ENCODE measurements at places on chromosomes 1 and 21.
A peak's percentile ranks its signal among the peaks of the same experiment; 100 is the strongest.

DNA sequence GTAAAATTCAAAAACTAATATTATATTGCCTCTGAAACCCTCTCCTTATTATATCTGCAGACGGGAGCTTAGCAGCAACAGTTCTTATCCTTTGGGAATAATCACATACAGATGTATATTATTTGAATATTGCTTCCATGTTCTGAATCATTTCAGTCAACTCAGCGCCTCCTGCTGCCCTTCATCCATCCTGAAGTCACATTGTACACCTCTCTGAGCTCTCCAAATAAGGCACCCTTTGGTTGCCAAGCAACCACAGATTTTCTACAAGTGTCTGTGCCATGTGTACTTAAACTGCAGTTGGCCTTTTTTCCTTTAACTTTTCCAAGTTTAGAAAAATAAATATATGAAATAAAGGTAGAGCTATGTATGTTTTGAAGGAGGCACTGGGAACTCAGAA, 384.3 kb downstream of the LRRIQ3 start:
- no peaks in the 10 kb centered on the region for H3K36me3 ChIP-seq
- DNase-seq = no peak
- no peaks in the 10 kb centered on the region for H3K4me1 ChIP-seq

DNA sequence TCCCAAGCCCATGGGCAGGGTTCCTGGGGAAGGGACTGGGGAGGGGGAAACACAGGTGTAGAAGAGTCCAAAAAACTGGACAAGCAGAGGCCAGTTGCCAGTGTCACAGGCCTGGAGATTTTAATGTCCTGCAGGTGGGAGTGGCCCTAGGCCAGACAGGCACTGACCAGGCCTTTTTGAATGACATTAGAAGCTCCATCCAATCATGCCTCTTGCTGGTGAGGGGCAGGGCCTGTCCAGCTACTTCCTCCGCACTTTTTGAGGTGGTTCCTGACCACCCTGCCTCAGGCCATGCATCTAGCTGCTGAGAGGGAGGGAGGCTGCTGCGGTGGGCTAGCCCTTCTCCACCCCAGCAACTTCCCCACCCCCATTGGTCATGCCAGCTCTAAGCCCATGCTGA, 15.9 kb upstream of the KIF21B start:
- no peaks in the 10 kb centered on the region for H3K4me1 ChIP-seq
- no peak for DNase-seq
- no peaks in the 10 kb centered on the region for H3K36me3 ChIP-seq
- H3K4me3 ChIP-seq = no peak overlapping the region

- H3K4me3 ChIP-seq = no peak overlapping the region
- no peaks in the 10 kb centered on the region for H3K27me3 ChIP-seq
- no peaks in the 10 kb centered on the region for H3K36me3 ChIP-seq
- DNase-seq = no peak
These were observed 326.7 kb upstream of the CAMK1G start for GRCh38 chr1:209256766-209257350.

DNA sequence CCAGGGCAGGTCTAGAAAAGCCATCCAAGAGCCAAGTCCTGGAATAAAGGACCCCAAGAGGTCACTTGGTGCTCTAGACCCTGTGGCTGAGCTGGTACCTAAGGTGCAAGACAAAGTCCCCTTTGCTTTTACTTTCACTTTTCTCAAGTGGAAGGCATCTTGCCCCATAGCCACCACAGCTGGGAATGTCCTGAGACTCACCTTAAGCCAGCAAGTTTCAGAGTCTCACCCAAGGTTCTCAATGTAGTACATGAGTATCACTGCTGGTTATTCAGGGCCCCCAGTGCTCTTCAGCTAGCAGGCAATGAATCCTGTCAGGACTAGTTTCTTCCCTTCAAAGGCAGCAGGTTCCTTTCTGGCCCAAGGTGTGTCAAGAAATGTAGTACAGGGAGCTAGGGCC, 67.5 kb downstream of the UROD start:
- no peak overlapping the region for H3K27ac ChIP-seq
- no peak overlapping the region for H3K4me3 ChIP-seq
- H3K4me1 ChIP-seq = no peaks in the 10 kb centered on the region
- no peak for DNase-seq
- H3K27me3 ChIP-seq = no peaks in the 10 kb centered on the region

DNA sequence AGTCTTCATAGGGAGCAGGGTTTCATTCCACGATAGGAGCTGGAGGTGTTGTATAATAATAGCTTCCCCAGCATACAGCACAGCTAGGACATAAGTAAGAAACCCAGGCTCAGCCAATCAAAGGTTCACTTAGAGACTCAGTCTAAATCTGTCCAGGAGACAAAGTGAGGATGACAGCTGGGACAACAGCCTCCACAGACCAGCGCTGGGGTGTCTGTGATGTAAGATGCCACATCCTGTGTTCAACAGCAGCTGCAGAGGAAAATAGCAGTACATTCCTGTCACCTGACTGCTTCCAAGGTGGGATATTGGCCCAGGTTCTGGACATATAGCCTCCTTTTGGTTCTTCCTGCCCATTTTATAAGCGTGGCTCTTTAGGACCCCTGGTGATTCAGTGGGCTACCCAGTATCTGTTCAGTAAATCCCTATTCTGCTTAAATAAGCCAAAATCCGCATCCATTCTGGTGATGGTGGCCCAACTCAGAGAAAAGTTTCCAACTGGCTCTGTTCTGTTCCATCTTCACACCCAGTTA, 176.8 kb upstream of the SYT6 start:
- H3K4me1 ChIP-seq = no peaks in the 10 kb centered on the region
- H3K27me3 ChIP-seq = no peaks in the 10 kb centered on the region
- DNase-seq = no peak
- H3K27ac ChIP-seq = no peak overlapping the region
- H3K36me3 ChIP-seq = no peaks in the 10 kb centered on the region
- no peak overlapping the region for H3K4me3 ChIP-seq

DNA sequence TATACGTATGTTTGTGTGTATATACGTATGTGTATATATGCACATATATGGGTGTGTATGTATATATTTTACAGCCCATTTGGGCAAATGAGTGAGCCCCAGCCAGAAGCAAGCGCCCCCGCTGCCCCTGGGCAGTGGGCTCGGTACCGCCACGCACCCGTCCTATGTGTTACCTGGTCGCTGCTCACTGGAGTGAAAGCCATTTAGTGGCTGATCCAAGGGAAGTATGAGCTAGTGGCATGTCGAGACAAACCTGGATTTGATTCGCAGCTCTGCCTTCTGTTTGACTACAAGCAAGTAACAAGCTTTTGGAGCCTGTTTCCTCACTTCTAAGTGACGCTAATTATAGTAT, 35.8 kb upstream of the JAK1 start:
- peak overlapping the region; percentile 60 for H3K4me3 ChIP-seq
- no peak for DNase-seq
- H3K27me3 ChIP-seq = no peaks in the 10 kb centered on the region
- no peaks in the 10 kb centered on the region for H3K36me3 ChIP-seq

DNA sequence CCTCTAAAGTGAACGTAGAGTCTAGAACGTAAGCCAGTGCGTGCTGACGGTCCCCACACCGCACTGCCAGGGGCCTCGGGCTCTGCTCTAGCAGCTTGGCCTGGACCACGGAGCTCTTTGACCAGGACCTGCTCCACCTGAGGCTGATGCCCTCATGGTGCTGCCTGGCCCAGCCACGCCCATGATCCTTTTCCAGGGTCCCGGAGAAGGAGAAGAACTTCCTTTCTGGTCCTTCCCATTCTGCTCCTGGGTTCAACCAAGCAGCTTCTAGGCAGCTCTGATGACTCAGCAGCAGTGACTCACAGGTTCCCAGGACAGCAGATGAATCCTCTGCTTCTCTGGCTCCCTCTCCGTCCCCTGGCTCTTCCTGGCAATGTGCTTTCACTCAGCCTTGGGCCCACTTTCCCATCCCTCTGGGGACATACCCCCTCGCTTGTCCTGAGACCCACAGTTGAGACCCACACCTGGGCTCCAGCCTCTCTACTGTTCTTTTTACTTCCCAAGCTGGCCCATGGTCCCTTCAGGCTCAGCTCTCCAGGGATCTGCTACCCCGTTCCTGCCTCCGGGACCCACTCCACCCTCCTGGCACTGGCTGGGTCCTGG, 246.3 kb upstream of the RAB4A start:
- H3K27ac ChIP-seq = no peak overlapping the region
- H3K4me1 ChIP-seq = peaks cover 8% of the 10 kb centered on the region
- no peaks in the 10 kb centered on the region for H3K27me3 ChIP-seq

DNA sequence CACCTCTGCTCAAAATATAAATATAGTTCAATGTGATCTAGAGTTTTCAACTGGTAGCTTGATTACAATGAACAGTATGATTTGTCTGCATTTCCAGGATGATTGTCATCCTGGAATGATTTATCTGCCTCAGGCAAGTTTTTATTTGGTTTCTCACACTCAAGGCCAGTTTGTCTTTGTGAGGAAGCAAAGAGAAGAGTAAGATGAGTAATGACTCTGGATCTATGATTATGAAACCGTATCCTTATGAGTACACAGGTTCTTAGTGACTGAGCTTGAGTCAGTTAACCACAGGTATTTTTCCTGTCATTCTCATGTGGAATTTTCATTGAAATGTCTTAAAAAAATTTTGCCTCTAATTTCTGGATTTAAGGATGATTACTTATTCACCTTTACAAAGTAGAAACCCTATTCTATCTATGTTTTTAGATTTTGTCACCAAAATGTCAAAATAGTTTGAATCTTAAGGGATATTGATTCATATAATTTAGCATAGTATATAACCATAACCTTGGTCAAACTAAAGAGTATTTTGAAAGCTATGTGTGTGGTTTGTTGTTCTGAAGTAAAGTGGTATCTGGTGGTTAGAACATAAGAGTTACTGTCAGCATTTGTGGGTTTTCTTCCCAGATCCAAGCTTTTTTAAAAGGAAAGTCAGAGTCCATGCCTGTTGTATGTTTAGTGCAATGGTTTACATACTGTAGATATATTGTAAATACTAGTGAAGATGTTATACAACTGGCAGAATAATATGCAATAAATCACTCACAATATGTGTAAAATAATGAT, 145.0 kb downstream of the RASAL2 start:
- peaks cover 41% of the 10 kb centered on the region for H3K4me1 ChIP-seq
- no peaks in the 10 kb centered on the region for H3K27me3 ChIP-seq
- H3K36me3 ChIP-seq = no peaks in the 10 kb centered on the region
- H3K4me3 ChIP-seq = no peak overlapping the region
- no peak for DNase-seq

- no peaks in the 10 kb centered on the region for H3K27me3 ChIP-seq
- H3K4me3 ChIP-seq = no peak overlapping the region
- H3K27ac ChIP-seq = no peak overlapping the region
- no peaks in the 10 kb centered on the region for H3K4me1 ChIP-seq
- no peak for DNase-seq
- H3K36me3 ChIP-seq = peaks cover 4% of the 10 kb centered on the region
These were observed 37.5 kb downstream of the TRAPPC10 start for GRCh38 chr21:44049606-44050005.

GRCh38 chr1:180259431-180260338, 29.6 kb downstream of the LHX4 start:
- no peak overlapping the region for H3K27ac ChIP-seq
- H3K4me1 ChIP-seq = no peaks in the 10 kb centered on the region
- no peak for DNase-seq
- no peaks in the 10 kb centered on the region for H3K36me3 ChIP-seq
- no peak overlapping the region for H3K4me3 ChIP-seq

- no peaks in the 10 kb centered on the region for H3K36me3 ChIP-seq
- H3K27ac ChIP-seq = no peak overlapping the region
- H3K27me3 ChIP-seq = no peaks in the 10 kb centered on the region
- peaks cover 11% of the 10 kb centered on the region for H3K4me1 ChIP-seq
- H3K4me3 ChIP-seq = no peak overlapping the region
- DNase-seq = no peak
These were observed 36.6 kb upstream of the WNT2B start for GRCh38 chr1:112472142-112472541.

GRCh38 chr1:167076136-167076710, 14.0 kb downstream of the GPA33 start:
- H3K27me3 ChIP-seq = no peaks in the 10 kb centered on the region
- H3K36me3 ChIP-seq = no peaks in the 10 kb centered on the region
- no peak overlapping the region for H3K27ac ChIP-seq
- H3K4me1 ChIP-seq = no peaks in the 10 kb centered on the region
- no peak for DNase-seq
- no peak overlapping the region for H3K4me3 ChIP-seq

DNA sequence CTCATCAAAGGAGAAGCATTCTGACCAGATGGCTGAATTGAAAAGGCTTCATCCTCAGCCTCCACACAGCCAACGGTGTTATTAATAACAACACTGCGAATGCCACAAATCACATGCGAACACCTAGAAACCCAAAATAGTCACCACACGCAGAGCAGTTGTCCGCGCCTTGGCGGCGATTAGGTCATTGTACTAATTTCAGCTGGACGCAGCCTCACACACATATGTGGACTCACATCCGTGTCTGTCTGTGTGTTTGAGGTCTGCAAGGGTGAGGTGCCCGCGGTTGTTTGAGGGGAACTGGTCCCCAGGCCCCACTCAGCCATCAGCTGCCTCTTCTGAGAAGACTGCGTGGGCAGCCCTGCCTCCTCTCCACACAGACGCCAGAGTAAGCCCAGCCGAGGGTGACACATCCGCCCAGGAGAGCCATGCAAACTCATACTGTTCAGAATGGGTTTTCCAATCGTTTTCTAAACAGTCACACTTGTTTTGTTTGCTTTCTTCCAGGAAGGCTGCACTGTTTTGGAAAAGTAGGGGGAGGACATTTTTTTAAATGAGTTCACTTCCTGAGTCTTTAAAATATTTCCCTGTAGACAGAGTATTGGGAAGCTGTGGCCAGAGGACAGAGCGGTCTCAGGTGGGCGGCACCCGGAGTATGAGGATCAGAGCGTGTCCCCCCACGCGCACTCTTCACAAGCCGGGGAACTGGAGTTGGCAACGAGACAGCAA, 53.4 kb downstream of the TOMM20 start:
- H3K27me3 ChIP-seq = no peaks in the 10 kb centered on the region
- H3K36me3 ChIP-seq = no peaks in the 10 kb centered on the region

- no peak overlapping the region for H3K4me3 ChIP-seq
- H3K4me1 ChIP-seq = peaks cover 34% of the 10 kb centered on the region
- DNase-seq = no peak
These were observed 17.2 kb upstream of the SEMA4A start for GRCh38 chr1:156135930-156136871.

DNA sequence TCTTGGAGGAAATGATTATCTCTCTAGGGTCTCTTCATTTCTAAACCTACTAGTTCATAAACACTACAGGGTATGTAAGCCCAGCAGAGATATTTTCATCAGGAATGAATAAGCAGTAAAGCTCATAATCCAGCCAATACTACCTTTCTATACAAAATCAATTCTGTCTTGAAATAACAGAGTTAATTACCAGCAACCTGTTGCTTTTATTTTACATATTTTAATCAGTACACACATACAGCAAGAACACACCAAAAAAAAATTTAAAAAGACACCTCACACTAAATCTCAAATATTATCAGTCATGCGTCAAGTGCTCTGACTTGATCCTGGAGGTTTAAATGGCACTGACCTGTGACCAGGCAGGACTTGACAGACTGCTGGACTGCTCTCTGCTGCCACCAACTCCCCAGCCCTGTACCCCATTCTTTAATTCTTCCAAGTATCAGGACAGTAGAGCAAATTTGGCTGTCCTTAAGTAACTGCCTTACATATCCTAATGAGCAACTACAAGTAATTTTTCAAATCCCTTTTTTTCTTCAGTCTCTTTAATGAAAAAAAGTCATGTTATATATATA, 98.5 kb downstream of the CDC42BPA start:
- no peaks in the 10 kb centered on the region for H3K27me3 ChIP-seq
- no peaks in the 10 kb centered on the region for H3K36me3 ChIP-seq
- DNase-seq = no peak
- H3K4me3 ChIP-seq = no peak overlapping the region
- peaks cover 15% of the 10 kb centered on the region for H3K4me1 ChIP-seq

- H3K27ac ChIP-seq = peak overlapping the region; percentile 89
- H3K27me3 ChIP-seq = no peaks in the 10 kb centered on the region
- H3K4me3 ChIP-seq = peak overlapping the region; percentile 56
- no peaks in the 10 kb centered on the region for H3K36me3 ChIP-seq
- DNase-seq = no peak
- no peaks in the 10 kb centered on the region for H3K4me1 ChIP-seq
These were observed 15.6 kb upstream of the HJV start for GRCh38 chr1:146036965-146037646.

Measured in esophagus squamous epithelium (tissue), 5 donors.